ENCODE measurements at places on chromosomes 6 and 20.

DNA sequence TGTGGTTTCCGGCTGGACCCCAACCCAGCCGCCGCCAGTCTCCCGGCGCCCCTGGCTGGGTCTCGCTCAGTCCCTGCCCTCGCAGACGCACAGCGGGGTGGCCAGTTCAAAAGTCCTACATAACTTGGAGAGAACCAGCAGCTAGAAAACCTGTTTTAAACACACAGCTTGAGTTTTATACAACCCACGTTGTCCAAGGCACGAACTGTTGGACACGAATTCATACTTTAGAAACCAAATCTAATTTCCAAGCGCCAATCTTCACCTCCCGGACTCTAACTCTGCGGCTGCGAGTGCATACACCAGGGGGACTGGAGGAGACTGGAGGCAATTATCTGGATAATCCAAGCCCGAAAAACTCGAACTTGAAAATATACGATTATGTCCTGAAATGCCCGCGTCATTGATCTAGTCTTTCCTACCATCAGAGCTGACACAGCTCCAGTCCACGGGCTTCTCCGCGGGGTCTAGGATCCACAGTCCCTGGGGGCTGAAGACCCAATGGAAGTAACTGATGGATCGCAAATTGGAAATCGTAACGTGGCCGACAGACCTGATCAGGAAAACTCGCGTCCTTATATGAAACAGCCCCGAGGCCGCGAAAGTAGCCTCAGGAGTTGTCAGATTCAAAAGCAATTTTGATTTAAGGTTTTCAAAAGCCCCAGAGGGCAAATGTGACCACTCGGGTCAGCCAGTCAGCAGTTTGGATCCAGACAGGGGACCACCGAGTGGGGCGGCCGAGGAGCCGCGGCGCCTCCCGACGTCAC, 843 bp upstream of the HEY2 start:
- DNase-seq = no peak

DNA sequence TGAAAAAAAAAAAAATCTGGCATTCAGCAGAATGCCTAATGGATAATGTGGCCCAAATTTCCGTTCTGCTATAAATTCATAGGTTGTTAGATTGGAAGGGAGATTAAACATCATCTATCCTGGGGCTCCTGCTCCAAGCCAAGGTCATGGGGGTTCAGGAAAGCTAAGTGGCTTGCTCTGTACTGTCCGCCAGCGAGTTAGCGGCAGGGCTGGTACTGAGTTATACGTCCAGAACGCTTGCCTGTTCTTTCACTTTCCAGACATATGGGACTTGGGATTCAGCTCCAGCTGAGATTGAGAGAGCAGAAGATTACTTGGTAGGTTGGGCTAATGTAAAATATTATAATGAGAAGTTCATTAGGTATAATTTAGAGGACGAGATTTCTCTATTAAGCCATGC, 858 bp downstream of the RWDD1 start:
- DNase-seq = no peak

DNA sequence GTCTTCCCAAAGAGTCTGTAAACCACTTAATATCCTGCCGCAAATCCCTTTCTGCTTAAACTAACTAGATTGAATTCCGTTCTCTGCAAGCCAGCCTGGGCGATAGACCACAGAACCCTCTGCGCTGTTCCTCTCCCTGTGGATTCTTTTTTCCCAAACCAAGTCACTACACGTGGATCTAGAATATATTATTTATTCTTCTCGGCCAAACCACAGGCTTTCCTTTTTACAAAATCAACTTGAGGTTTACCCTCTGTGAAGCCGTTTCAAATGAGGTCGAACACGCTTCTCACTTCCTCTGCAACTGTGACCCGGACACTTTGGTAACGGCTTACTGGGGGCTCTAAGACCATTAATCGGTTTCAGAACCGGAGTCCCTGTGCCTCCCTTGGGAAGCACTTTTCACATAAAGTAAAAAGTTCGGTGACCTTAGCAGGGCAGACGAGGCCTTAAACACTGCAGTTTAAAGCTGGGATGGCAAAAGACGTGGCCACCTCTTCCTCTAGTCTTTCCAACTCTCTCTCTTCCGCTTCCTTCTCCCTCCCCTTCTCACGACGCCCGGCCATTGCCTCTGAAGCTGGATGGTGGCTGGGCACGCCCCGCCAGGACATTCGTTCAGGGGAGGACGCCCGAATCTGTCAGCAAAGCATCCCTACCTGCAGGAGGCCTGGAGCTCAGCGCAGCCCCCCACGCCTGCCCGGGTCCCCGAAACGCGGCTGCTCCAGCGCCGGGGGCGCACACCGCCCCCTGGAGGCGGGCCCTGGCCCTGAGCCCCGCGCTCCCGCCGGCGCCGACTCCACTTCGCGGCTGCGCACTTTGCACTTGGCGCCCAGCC, 55.0 kb upstream of the FOXC1 start:
- peak; percentile 53 for DNase-seq

- peak; percentile 28 for DNase-seq
Observed at GRCh38 chr20:47489448-47489872, 12.2 kb upstream of the NCOA3 start.

DNA sequence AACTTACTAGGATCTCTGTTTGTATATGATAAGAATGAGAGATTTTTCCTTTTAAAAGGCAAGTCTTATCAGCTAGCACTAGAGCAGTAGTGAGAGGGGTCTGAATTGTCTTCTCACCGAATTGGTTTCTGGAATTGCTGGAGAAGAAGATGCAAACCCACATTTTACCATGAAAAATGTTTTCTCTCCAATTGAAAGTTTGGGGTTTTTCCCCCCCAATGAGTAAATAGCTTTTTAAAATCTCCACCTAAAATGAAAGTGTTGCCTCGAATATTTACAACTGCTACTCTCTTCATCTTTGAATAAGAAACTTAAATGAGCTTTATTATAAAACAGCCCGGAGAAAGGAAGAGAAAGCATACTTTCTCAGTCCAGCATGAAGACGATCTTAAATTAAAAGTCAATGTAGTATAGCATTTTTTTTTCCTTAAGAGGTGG, 1.8 kb downstream of the TCF21 start:
- DNase-seq = no peak

GRCh38 chr6:20837189-20837588, 302.9 kb downstream of the CDKAL1 start:
- no peak for DNase-seq

- no peak for DNase-seq
Observed at GRCh38 chr6:112502351-112503090, 155.4 kb downstream of the RFPL4B start.
